Fibroblast of skin of scalp (primary cell): ENCODE measurements at places on chromosomes 4 and X.
A peak's percentile ranks its signal among the peaks of the same experiment; 100 is the strongest.

DNA sequence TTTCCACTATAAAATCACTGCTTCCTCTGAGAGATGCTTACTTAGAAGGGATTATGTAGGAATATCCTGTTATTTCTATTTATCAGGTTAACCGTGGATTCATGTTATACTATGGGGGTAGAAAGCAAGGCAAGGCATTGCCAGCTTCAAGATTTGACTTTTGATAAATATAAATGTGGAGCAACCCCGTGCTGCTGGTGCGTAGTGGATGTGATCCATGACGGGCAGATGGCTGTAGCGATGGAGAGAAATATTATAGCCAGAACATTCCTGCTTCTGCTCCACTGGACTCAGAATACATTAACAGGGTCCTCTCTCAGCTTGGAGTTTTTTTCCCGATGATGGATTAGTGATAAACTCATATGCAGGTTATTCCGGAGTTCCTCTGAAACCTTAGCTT, 157.6 kb downstream of the TENM3 start:
- DNase-seq, result no peak

DNA sequence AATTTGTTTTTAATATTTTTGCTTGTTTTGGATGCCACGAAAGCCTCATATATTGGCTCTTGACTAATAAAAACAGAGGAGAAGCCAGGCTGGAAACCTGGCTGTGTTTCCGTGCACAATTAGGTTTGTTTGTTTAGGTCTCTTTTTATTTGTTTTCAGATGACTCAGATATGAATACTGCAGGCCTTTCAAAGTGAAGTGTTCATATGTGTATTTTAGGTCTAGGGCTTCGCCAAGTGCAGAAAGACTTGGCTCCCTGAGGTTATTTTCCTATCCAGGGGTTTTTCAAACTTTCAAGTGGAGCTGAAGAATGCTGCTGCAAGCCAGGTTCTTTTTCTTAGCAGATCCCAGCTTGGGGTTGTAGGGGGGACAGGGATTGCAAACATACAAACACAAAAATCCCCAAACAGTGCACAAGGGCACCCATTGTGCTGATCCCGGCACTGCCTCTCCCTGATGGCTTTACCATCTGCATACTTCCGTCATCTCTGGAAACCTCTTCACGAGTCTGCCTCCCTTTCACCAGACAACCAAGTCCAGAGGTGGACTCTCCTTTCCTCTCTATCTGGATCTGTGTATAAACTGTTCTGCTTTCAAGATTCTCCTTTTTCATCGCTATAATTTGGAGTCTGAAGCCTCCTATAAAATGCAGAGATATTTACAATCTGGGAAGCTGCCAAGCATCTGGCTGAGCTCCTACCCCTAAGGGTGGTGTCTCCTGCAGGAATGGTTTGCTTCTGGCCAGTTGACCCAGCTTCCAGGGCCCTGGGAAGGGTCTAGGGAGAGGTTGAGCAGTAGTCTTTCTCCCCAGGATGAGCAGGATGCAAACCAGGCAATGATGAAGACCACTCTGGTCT, 108.6 kb downstream of the SMIM20 start:
- peak; percentile 63 for DNase-seq

DNA sequence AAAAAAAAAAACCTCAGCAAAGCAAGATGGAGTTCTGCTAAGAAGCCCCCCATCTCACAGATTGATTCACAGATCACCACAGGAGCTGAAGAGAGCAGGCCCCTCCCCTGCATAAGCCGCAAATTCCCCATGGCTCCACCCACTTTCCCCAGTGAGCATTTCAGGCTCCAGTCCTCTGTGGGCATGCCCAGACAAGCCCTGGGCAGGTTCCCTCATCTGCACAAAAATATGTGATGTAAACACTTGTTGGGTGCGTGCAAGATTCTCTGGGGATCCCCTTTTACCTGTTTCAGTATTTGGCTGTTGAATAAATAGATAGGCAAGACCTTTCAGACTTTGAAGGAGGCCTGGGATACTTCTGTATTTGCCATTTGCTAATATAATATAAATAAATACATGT, 514.3 kb downstream of the PCDH7 start:
- DNase-seq, result no peak

DNA sequence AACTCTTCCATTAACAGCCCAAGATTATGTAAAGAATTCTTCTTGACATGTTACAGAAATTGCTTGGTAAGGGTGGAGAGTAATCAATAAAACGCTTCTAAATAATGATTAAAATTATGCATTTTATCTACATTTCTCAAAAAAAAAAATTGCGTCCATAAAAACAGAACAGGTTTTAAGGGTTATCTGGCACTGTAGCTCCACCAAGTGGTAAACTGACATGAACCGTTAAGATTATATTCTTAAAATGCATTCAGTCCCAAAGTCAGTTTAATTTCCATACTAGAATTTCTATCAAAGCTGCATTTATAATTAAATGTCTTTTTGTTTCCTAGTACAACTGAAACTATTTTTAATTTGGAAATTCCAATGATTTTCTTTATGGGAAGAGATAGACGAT, 214.0 kb upstream of the UGT8 start:
- peak; percentile 65 for DNase-seq

- DNase-seq, result no peak
These were observed 83.8 kb downstream of the MOSPD2 start for GRCh38 chrX:14956813-14957582.

DNA sequence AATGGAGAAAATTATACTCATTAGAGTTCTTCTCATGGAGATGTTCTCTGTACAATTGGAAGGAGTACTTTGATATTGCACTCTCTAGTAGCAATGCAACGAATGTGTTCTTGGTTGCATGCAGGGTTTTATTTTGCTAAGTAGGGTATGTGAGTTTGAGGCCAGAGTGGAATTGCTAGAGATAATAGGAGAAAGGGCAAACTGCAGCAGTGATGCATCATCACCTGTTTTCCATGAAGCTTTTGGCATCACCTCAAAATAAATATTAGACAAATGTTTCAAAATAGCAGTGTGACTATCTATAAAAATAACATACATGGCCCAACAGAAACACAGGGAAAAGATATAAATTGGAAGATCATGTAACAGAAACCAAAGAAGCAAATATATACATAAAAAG, 93.3 kb downstream of the TIGD2 start:
- DNase-seq, result no peak

- no peak for DNase-seq
These were observed at the start of gene FDCSP for GRCh38 chr4:70225824-70226223. FDCSP (plus strand) TSS chr4:70226124; CDS start chr4:70231195, 5,071 bp downstream.

DNA sequence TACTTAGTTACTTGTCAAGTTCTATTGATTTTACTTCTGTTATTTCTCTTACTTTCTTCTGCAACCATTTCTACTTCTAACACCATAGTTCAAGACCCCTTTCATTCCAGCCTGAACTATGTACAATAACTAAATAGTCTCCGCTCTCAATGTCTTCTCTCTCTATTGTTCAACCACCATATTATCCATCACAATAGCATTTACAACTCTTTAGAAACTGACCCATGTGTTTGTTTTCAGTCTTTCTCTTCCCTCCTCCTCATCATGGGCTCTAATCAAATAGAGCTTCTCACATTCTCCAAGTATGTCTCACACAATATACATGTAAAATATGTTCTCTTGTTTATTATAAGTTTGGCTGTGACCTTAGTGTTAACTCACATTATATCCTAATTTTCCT, 143.6 kb downstream of the ZAR1 start:
- DNase-seq, result no peak

DNA sequence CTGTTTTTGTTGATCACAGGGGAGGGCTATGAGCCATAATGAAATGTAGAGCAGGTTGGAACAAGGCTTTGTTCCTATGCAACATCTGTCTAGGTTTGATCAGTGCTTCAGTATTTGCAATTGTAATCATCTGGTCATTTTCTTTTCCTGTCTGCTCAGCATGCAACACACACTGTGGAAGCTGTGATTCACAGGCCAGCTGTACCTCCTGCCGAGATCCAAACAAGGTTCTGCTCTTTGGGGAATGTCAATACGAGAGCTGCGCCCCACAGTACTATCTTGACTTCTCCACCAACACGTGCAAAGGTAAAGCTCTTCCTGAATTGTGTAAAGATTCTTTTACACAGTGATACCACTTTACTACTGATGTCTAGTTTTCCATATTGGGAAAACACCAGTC, 181.9 kb upstream of the ANXA3 start:
- DNase-seq, result peak; percentile 72

GRCh38 chr4:17934286-17934685, 87.3 kb downstream of the LCORL start:
- DNase-seq, result no peak

DNA sequence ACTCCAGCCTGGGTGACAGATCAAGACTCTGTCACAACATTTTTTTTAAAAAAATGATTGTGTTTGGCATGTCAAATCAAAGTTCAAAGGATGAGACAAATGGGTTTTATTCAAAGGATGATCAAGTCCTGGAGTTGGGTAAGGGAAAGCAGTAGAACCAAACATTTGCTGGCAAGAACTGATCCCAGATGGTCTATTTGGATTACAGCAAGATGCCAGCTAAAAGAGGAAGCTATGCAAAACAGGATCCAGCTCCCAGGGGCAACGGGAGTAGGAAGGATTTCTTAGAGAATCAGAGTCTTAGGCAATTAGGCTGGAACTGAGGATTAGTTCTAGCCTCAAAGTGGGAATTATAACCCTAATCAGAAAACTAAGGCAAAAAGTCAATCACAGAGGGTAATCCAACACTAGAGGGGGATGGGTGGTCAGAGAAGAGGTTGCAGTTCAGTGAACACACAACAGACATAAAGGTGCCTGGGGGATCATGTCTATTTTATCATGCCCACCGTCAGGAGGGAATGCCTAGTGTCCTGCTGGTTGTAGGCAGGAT, 133.0 kb upstream of the PLS3 start:
- no peak for DNase-seq

DNA sequence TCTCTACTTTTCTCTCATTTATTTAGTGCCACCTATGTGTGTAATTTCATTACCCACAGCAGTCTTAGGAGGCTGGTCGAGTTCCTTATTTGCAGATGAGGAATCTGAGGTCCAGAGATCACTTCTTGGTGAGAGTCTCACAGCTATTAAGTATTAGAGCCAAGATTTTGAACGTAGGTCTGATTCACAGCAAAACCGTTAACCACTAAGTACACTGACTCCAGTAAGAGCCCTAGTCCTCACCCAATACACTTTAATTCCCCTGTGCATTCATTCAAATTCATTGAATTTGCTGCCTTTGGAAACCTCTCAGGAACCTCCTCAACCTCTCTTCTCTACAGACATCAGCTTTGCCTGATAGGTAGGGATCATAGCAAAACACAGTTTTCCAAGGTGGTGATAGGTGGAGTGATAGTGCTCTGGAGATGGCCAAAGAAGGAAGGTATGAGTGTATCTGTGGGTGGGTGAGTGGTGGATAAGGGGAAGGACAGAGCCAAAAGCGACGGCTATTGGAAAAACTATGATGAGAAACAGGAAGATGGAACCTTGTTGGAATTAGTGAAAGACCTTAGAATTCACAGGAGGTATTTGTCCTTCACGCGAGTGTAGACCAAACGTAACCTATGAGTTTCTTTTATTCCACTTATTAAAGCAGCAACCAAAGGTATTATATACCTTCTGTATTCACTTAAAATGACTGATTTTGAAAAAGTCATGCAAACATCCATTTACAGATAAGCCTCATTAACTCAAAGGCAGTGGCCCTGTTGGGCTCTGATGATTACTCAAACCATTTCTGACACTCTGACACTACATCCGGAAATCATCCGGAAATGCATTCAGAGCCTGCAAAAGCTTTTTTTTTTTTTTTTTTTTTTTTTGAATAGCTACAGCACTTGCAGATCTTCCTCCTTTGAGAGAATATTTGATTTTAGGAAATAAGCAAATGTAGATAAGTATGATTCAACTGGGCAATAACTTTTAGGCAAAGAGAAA, 6.3 kb downstream of the FMR1 start:
- DNase-seq, result no peak

- no peak for DNase-seq
These were observed 24.9 kb downstream of the GLRA2 start for GRCh38 chrX:14554131-14554715.

DNA sequence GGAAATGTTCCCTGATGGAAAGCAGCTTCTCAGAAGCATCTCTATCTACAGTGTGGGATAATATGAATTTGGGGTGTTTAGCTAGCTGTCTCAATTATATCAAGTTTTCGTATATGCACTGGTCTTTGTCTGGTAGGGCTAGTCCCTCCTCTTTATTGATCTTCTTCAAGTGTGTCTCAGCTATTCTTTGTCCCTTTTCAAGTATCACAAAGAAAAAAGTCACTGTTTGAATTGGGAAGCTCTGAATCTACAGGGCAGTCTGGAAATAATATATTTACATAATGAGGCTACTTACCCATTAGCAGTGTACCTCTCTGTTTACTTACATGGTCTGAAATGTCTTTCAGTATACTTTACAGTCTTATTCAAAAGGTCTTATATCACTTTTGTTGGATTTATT, 526.0 kb downstream of the IL1RAPL1 start:
- no peak for DNase-seq

DNA sequence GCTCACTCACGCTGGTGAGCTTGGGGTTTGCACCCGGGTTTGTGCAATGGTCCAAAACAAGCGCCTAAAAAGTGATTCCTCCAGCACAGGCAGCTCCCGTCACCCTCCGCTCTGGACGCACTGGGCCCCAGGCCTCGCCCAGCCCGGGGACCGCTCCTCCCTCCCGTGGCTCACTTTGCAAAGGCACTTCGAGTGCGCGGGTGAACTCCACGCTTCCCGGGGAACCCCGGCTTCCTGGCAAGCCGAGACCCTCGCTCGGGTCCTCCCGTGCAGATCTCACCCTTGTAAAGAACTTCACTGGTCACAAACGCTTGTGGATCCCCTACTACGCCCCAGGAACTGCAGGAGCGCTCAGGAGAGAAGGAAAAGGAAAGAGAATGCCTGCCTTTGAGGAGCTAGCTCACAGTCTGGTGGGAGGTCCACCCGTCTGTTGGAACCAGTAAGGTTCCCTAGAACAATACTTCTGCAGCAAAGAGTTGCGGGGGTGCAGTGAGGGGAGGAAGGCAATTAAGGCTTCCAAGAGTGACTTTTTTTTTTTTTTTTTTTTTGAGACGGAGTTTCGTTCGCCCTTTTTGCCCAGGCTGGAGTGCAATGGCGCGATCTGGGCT, at the start of gene CTPS2:
Gene CTPS2 (minus strand): TSS at position 122 of the 608 bp plus-strand sequence. CDS start 9,767 bp downstream, outside the sequence.
- peak; percentile 49 for DNase-seq

- no peak for DNase-seq
These were observed 78.2 kb downstream of the SLC2A9 start for GRCh38 chr4:9942921-9943600.

- no peak for DNase-seq
These were observed 1130.9 kb upstream of the PRKX start for GRCh38 chrX:4844376-4844775.
